Activated CD4-positive, alpha-beta memory T cell treated with anti-CD3 and anti-CD28 coated beads, Interleukin-2, amount 10 ng/mL, durations not matched to agents 7 days and 5 days (primary cell): ENCODE measurements at places on chromosomes 6 and 20. TPM values are rescaled to one million over a fixed set of nuclear protein-coding genes. Genes with fewer than 3 reads are reported as not detected.

Gene SNPH
- 3.0 TPM for total RNA-seq

Gene MYLK4
- 0.28 TPM for total RNA-seq

Gene CFB
- total RNA-seq: 0.60 TPM

Gene POU3F2
- not detected for total RNA-seq

Gene BCL2L1
- total RNA-seq: 67.7 TPM

Gene CFAP206
- total RNA-seq: not detected

Gene BMP7
- total RNA-seq: not detected

Gene NKAIN2
- not detected for total RNA-seq

Gene ISM1
- total RNA-seq: not detected

Gene ADGB
- total RNA-seq: not detected

Gene DLK2
- total RNA-seq: 0.50 TPM

Gene NR2E1
- not detected for total RNA-seq

Gene LY6G6C
- not detected for total RNA-seq

Gene SERPINB6
- total RNA-seq: 20.1 TPM

Gene HLA-DMB
- total RNA-seq: 19.1 TPM
